ENCODE measurements at places on chromosomes 12 and 14. TPM values are rescaled to one million over a fixed set of nuclear protein-coding genes. Genes with fewer than 3 reads are reported as not detected.

The DYRK4 gene
- 22.9 TPM for total RNA-seq

GRCh38 chr12:123269395-123269892 lies 2.2 kb downstream of the CDK2AP1 start:
- H3K36me3 ChIP-seq = peaks cover 21% of the 10 kb centered on the region
- peak overlapping the region; percentile 62 for H3K4me3 ChIP-seq
- H3K27me3 ChIP-seq = no peaks in the 10 kb centered on the region
- peak; percentile 67 for DNase-seq

The RFLNA gene
- total RNA-seq = 0.50 TPM

The SLC38A2 gene
- 287 TPM for total RNA-seq

GRCh38 chr14:105430565-105430964 lies 10.9 kb downstream of the MTA1 start:
- H3K27me3 ChIP-seq = no peaks in the 10 kb centered on the region
- peak overlapping the region; percentile 30 for H3K27ac ChIP-seq
- H3K4me3 ChIP-seq = no peak overlapping the region
- no peaks in the 10 kb centered on the region for H3K36me3 ChIP-seq
- no peak for DNase-seq

The TC2N gene
- 1.5 TPM for total RNA-seq

DNA sequence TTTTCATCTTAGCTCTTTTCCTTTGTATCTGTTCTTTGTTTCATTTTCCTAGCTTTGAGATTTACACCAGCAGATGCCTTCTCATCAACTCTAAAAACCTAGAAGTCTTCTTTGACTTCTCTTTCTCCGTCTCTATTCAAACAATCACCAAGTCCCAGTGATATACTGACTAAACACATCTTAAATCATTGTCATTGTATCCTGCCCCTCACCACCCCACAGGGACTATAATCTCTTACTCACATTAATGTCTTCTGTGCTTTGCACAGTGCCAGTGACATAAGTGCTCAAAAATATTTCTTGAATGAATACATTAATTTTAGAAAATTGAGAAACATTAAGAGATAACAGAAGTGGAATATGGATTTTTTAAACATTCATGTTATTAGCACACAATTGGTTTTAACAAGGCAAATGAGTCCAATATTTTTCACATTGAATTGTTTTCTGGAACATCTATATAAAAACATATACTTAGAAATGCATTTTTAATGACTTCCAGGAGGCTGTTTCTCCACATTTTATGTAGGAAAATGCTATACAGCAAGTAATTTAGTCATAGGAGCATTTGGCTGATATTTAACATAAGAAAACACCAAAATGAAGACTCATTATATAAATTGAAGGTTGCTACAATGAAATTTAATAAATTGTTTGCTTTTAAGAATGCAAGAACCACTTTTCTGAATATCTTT lies 472.8 kb upstream of the PRICKLE1 start:
- H3K36me3 ChIP-seq = no peaks in the 10 kb centered on the region
- no peak for DNase-seq
- H3K27ac ChIP-seq = no peak overlapping the region

DNA sequence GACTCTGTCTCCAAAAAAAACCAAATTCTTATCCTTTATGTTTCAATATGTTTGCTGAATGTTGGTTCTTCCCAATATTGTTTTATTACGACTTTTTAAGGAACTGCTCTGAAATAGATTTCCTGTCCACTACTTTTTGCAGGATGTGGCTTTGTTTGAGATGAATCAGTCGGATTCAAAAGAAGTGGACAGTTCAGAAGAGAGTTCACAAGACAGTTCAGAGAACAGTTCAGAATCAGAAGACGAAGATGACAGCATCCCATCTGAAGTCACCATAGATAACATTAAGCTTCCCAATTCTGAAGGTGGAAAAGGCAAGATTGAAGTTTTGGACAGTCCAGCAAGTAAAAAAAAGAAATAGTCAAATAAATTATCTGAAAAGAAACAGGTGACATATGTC lies 8.2 kb downstream of the NOPCHAP1 start:
- H3K27me3 ChIP-seq = no peaks in the 10 kb centered on the region
- DNase-seq = no peak
- no peak overlapping the region for H3K27ac ChIP-seq
- no peaks in the 10 kb centered on the region for H3K4me1 ChIP-seq
- no peak overlapping the region for H3K4me3 ChIP-seq

GRCh38 chr14:104266631-104267575 lies 128.5 kb downstream of the KIF26A start:
- no peak overlapping the region for H3K4me3 ChIP-seq
- no peak overlapping the region for H3K27ac ChIP-seq
- H3K36me3 ChIP-seq = no peaks in the 10 kb centered on the region
- no peaks in the 10 kb centered on the region for H3K4me1 ChIP-seq
- no peak for DNase-seq

DNA sequence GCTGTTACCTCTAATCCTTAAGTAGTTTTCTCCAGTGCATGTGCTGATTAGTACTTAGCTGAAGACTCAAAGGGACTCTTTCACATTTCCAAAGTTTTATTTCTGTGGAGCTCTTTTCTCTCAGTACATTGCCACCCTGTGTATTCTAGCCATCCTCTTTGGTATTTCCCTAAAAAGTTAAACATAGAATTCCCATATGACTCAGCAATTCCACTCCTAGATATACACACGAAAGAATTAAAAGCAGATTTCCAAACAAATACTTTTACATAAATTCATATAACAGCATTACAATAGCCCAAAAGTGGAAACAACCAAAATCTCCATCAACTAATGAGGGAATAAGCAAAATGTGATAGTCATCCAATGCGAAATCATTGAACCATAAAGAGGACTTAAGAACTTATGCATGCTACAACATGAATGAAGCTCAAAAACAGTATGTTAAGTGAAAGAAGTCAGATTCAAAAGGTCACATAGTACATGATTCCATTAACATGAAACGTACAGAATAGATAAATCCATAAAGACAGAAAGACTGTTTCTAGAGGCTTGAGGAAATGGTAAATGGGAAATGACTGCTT lies 9.0 kb upstream of the NOVA1 start:
- H3K27ac ChIP-seq = no peak overlapping the region
- no peak for DNase-seq
- H3K4me1 ChIP-seq = no peaks in the 10 kb centered on the region

The USP15 gene
- total RNA-seq = 65.6 TPM

The AVPR1A gene
- total RNA-seq = 1.3 TPM

- H3K27ac ChIP-seq = no peak overlapping the region
- no peaks in the 10 kb centered on the region for H3K27me3 ChIP-seq
- no peak for DNase-seq
- peaks cover 4% of the 10 kb centered on the region for H3K4me1 ChIP-seq
Observed at GRCh38 chr14:68610251-68610793, 182.5 kb downstream of the ZFP36L1 start.

The FGD4 gene
- total RNA-seq = 14.9 TPM

- H3K27me3 ChIP-seq = no peaks in the 10 kb centered on the region
- peaks cover 47% of the 10 kb centered on the region for H3K4me1 ChIP-seq
- peak overlapping the region; percentile 70 for H3K4me3 ChIP-seq
- H3K36me3 ChIP-seq = peaks cover 37% of the 10 kb centered on the region
Observed at GRCh38 chr14:105249182-105250007, 1.1 kb downstream of the BTBD6 start.

The AKAP3 gene
- 1.4 TPM for total RNA-seq

- H3K4me3 ChIP-seq = no peak overlapping the region
- H3K27me3 ChIP-seq = no peaks in the 10 kb centered on the region
- H3K27ac ChIP-seq = no peak overlapping the region
Observed at GRCh38 chr14:71498212-71498611, 434.0 kb upstream of the RGS6 start.

The COL2A1 gene
- not detected for total RNA-seq

DNA sequence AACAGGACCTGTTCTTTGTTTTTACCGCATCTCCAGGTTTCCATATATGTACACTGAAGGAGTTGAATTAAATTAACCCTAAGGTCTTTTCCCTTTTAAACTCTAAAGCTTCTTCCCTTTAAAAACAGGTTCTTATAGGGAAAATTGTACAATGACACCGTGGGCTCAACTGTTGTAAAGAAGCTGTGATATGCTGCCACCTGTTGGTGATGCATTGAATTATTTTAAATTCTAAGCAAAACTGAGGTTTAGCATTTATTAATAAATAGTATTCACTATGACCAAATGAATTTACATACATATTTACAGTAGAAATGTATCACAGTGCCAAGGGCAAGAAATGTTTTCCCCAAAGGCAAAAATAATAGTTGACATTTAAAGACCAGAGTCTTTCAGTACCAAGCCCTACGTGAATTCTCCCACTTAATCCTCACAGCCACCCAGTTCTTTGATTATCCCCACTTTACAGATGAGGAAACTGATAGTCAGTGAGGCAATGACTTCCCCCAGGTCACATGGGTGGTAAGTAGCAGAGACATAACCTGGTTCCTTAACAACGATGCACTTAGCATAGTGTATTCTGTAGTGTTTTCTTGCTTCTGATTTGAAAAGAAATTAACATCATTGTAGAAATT lies 35.7 kb upstream of the TMEM263 start:
- H3K27ac ChIP-seq = no peak overlapping the region
- H3K4me1 ChIP-seq = no peaks in the 10 kb centered on the region
- no peak for DNase-seq
- H3K27me3 ChIP-seq = no peaks in the 10 kb centered on the region
- no peak overlapping the region for H3K4me3 ChIP-seq
- H3K36me3 ChIP-seq = no peaks in the 10 kb centered on the region

DNA sequence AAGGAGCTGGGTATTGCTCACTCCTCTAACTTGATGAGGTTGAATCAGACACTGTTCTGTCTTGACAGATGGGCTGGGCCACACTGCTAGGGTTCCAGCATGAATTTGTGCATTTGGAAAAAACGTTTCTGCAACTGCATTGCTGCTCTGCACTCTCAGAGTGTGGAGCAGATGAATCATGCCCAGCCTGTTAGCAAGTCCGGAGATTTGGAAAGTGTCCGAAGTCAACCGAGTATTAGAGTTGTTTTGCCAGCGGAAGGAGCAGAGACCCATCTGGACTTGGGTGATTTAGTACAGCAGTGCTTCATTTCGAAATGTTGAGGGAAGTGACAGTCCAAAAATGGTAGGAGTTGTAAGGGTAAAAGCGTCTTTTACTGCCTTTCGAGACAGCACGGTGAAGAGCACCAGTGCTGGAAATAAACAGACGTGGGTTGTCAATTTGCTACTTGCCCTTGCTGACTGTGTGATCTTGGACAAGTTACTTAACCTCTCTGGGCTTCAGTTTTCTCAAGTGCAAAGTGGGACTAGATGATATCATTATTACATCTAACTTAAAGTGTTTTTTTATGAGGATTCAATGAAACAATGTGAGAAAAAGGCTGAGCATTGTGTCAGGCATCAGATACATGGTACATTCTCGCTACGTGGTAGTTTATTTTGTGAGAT lies 139.5 kb downstream of the CHST11 start:
- DNase-seq = peak; percentile 21
- no peaks in the 10 kb centered on the region for H3K4me1 ChIP-seq
- H3K36me3 ChIP-seq = no peaks in the 10 kb centered on the region
- H3K4me3 ChIP-seq = no peak overlapping the region

GRCh38 chr12:113263431-113263963 lies 42.2 kb downstream of the TPCN1 start:
- H3K4me3 ChIP-seq = no peak overlapping the region
- H3K4me1 ChIP-seq = peaks cover 46% of the 10 kb centered on the region
- peak; percentile 40 for DNase-seq
- H3K27ac ChIP-seq = peak overlapping the region; percentile 49
- H3K27me3 ChIP-seq = no peaks in the 10 kb centered on the region
- H3K36me3 ChIP-seq = no peaks in the 10 kb centered on the region

- DNase-seq = no peak
- H3K36me3 ChIP-seq = no peaks in the 10 kb centered on the region
- no peak overlapping the region for H3K27ac ChIP-seq
Observed at GRCh38 chr12:19373586-19373985, 65.7 kb upstream of the AEBP2 start.

DNA sequence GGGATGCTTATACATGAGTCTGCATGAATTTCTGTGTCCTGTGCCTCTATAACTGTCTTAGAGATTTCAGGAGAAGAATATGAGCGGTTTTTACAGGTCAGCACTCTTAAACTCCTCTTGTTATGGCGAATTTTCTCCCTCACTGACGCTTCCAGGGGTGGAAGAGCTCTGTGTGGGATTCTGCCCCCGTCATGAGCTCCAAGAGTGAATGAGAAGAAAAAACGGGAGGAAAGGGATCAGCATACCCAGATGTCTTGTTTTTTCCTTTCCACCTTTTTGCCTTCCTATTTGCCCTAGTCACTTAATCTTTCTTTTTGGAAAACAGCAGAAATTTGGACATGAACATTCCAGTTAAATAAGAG lies 651 bp downstream of the PFKM start:
- no peaks in the 10 kb centered on the region for H3K36me3 ChIP-seq
- H3K27ac ChIP-seq = peak overlapping the region; percentile 87
- no peak for DNase-seq

DNA sequence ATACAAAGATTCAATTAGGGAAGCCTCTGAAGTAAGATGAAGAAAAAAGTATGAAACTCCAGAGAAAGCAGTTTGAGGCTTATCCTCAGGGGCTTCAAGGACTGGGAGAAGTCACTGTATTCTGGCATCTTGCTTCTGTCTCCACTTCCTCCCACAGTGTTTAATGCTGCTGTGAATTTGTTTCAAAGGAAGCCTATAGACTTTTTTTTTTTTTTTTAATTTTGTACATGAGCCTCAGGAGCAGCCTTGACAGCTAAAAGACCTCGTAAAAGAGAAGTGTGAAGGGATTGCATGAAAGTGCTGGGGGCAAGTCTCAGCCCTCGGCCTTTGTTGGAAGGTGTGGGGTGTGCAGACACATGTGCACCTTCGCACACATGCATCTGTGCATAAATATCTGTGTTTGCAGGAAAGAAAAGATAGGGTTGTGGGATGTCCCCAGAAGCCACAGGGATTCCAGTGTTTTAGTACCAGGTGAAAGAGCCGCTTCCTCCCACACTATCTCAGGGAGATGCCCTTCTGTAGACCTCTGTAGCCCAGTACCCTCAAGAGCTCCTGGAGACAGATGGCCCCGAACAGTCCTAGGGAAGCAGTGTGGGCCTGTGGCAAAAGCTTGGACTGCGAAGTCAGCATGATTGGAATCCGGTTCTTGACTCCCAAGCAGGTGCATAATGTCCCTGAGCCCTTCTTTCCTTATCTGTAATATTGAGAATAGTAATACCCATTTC lies 193.5 kb upstream of the BCL2L14 start:
- no peaks in the 10 kb centered on the region for H3K27me3 ChIP-seq
- H3K27ac ChIP-seq = no peak overlapping the region
- DNase-seq = no peak
- no peaks in the 10 kb centered on the region for H3K36me3 ChIP-seq
- no peak overlapping the region for H3K4me3 ChIP-seq

- DNase-seq = no peak
- H3K4me1 ChIP-seq = peaks cover 16% of the 10 kb centered on the region
- no peaks in the 10 kb centered on the region for H3K36me3 ChIP-seq
- H3K4me3 ChIP-seq = no peak overlapping the region
Observed at GRCh38 chr14:68307790-68308168, 485.1 kb downstream of the ZFP36L1 start.
